ENCODE measurements at places on chromosomes 1 and 21. TPM values are rescaled to one million over a fixed set of nuclear protein-coding genes. Genes with fewer than 3 reads are reported as not detected.

Gene CD1B
- polyA plus RNA-seq, result not detected

Gene GREM2
- 2.3 TPM for polyA plus RNA-seq

DNA sequence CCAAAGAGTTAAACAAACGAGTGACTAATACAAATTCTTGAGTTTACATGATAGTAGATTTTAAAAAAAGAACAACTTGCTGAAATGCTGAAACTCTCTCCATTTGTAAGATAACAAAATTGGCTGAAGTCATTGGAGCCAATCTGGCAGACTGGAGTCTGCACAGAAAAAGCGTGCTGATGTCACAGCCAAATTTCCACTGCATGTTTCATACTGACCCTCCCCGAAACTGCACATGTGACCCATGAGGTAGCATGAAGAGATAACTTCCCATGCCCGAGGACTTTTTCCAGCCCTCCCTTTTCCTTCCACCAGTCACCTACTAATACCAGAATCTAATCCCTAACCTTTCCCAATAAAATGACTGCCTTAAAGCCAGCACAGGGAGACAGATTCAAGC, 1.2 kb upstream of the LELP1 start:
- no peak for DNase-seq

- no peak for DNase-seq
These were observed at the start of gene TNNT2 for GRCh38 chr1:201377611-201378092. Gene TNNT2 (minus strand): TSS chr1:201377680. CDS start chr1:201373254, 4,426 bp downstream.

GRCh38 chr1:66492424-66492823, 41.5 kb upstream of the SGIP1 start:
- no peak for DNase-seq

All from hindlimb muscle (tissue), 1 donor.